ENCODE measurements at places on chromosomes 1 and 21.
A peak's percentile ranks its signal among the peaks of the same experiment; 100 is the strongest.

DNA sequence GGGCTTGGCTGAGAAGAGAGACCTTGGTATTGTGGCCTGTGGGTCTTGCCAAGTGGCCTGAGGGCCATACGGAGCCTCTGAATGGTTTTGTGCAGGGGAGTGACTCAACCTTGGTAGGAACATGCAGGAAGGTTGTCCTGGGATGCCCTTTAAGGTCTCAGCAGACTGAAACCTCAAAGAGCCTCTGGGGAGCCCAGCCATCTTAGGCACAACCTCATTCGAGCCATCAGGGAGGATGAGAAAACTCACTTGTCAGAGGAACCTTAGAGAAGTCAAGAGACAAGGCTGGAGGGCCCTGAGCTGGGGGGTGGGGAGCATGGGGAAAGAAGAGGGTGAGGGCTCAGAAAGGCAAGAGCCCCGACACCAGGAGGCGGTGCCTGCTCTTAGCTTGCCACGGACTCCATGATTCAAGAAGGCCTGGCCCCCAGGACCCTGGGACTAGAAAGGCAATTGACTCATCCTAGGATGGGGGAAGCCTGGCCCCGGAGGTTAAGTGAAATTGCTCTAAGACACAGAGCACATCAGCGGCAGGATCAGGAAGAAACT, 13.0 kb downstream of the IFI6 start:
- no peak for DNase-seq

- DNase-seq: no peak
These were observed 12.0 kb upstream of the TTLL10 start for GRCh38 chr1:1161683-1162079.

DNA sequence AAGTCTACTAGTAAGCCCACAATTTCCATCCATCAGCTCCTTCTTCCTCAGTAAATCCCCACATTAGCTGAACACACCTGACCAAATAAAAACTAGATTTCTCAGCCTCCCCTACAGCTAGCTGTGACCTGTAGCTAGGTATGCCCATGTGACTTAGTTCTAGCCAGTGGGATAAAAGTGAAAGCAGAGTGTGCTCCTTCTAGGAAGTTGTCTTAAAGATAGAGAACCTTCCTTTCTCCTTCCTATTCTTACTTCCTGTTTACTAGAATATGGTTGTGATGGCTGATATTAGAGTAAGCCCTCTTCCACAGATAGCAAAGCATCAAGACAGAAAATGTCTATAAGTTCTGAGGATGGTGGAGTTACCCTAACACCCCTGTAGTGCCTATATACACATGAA, 67.0 kb downstream of the PIK3R3 start:
- DNase-seq: no peak

DNA sequence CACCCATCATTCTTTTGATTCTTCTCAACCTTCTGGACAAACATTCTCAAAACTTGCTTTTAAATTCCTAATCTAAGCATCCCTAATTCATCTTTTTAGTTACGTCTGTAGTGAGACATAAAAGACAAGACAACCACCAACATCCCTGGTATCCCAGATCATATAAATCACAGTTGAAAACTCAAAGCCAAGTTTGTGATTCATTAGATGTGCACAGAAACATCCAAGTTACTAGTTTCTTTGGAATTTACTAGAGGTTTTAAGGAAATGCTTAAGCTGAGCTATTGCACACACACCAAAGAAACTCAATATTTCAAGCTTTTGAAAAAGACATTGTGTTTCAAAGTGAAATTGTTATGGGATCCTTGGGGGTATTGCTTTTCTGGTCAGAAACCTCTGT, 47.6 kb downstream of the ATP6V1G3 start:
- DNase-seq: no peak

DNA sequence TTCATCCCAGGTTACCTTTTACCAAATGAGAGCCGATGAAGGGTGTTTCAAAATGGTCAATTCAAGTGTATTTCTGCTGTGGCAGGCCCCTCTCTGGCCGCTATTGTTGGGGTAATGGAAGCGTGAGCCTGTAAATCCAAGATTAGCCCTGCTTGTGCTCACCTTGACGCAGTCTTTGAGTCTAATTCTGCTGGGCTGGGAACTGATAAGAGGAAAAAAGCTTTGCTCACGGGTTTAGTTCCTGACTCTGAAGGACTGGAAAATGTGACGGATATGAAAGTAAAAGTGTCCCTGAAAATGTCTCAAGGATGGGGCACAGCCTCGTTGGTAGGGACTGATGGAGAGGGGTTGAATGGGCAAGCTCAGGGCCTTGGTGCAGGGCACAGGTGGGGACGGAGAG, 125.9 kb upstream of the GALNT2 start:
- no peak for DNase-seq

GRCh38 chr1:111489604-111490003, 13.8 kb downstream of the ADORA3 start:
- DNase-seq: no peak

- DNase-seq: no peak
These were observed 66.8 kb downstream of the EPB41 start for GRCh38 chr1:28981210-28981609.

- DNase-seq: no peak
These were observed 509.4 kb downstream of the SMYD3 start for GRCh38 chr1:245997471-245998258.

GRCh38 chr1:156295391-156295947, at the start of gene GLMP:
GLMP (minus strand) TSS chr1:156295679; CDS start chr1:156295645, 34 bp downstream.
- DNase-seq: peak; percentile 64

- no peak for DNase-seq
These were observed 6.9 kb upstream of the SLC35F3 start for GRCh38 chr1:233897325-233898162.

DNA sequence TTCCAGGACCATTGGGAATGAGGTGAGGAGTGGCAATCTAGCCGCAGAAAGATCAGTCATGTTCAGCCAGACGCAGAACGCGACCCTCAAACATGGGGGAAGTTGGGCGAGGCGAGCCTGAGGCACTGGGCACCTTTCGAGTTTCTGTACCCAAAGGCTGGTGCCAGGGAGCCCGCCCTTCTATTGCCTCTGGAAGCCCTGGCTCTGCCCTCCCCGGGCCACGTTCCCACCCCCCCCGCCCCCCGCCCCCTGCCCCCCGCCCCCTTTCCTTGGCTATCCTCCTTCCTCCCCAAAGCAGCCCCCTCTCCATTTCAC, 2.2 kb upstream of the ZBTB7B start:
- DNase-seq: peak; percentile 71

DNA sequence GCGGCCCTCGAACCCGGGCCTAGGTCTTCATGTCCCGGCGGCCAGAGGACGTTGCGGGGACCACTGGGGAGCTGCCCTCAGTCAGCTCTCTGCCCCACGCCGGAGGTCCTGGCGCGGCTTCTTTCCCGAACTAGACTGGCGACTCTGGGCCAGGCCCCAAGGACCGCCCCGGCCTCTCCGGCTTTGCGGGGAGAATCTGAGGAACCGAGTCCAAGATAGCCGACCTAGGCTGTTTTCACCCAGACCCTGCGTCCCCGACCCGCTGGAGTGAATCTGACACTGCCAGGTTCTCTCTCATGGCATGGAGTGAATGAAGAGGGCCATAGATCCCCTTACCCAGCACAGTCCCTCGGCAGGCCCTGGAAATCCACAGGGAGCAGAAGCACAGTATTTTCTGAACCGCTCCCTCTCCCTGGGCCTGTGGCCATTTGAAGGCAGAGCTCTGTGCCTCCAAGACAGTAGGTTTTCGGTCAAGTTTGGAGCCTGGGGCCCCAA, 9.9 kb upstream of the BARHL2 start:
- no peak for DNase-seq

DNA sequence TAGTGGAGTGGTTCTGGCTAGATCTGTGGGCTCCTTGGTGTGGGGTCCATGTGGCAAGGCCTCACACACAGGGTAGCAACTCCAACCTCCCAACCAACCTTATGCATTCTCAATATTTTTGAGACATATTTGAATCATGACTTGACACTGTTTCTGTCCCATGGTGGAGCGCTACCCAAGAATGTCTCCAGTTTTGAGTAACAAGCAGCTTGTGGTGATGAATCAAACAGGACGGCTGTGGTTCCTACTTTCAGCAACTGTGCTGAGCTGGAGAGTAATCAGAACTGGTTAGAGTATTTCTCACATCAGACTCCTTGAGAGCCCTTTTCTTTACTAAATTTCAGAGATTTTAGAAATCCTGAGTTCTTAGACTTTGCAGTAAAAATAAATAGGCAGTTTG, 3.1 kb downstream of the LCE3D start:
- DNase-seq: no peak

DNA sequence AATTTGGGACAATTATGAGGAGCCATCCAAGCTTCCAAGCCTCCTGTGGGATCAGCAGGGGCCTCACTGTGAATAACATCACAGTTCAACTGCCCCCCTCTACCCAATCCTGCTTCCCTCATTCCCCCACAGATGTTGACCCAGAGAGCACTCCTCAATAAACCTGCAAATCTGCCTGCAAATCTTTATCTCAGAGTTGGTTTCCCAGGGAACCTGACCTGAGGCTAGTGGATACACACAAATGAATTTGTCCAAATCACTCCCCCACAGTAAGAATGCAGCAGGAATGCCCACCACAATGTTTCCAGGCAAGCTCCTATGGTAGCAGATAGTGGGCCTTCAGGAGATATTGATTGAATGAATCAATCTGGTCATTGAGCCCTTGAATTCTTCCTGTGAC, 56.4 kb upstream of the HIVEP3 start:
- DNase-seq: no peak

DNA sequence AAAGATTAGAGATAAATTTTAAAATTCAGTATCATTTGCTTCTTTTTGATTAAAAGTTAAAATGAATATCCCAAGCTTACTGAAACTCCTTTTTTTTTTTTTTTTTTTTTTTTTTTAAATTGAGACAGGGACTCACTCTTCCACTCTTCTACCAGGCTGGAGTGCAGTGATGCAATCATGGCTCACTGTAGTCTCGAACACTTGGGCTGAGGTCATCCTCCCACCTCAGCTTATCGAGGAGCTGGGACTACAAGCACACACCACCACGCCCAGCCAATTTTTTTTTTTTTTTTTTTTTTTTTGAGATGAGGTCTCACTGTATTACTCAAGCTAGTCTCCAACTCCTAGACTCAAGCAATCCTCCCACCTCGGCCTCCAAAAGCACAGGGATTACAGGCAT, 92.1 kb upstream of the RGS18 start:
- no peak for DNase-seq

GRCh38 chr1:25758466-25759070, 41.4 kb upstream of the SELENON start:
- no peak for DNase-seq

DNA sequence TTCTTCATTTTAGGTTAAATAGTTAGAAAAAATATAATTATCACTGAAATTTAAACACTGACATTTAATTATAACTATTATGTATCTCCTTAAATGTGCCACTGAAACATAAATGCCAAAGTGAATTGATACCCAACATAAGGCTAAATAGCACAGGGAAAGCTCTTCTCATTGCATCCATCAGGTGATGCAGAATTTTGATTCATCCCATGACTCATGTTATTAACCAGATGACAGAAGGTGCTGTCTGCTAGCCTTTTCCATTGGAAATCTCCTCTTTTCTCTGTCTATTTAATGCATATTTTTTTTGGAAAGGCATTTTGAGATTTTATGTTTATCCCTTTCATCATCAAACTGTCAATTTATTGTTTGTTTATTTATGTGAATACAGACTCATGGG, 136.8 kb downstream of the KCNK2 start:
- DNase-seq: no peak

DNA sequence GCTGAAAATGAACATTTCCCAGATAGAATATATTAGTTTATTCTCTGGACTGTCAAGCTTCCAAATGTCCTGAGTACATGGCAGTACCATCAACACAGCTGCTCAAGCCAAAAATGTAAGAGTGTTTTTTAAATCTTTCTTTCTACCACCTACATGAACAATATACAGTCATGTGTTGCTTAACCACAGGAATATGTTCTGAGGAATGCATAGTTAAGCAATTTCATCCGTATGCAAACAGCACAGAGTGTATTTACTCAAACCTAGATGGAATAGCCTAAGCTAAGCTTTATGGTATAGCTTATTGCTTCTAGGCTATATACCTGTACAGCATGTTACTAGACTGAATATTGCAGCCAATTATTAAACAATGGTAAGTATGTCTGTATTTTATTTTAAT, 561.9 kb upstream of the ADGRL4 start:
- DNase-seq: no peak

- DNase-seq: no peak
These were observed 36.6 kb downstream of the KIAA0040 start for GRCh38 chr1:175155936-175156335.

- no peak for DNase-seq
These were observed 145.3 kb downstream of the PSMG1 start for GRCh38 chr21:39037807-39038405.

- DNase-seq: no peak
These were observed 92.8 kb upstream of the CDC42BPA start for GRCh38 chr1:227411066-227411465.

GRCh38 chr1:180505732-180506335, 3.5 kb upstream of the ACBD6 start:
- DNase-seq: no peak

GRCh38 chr21:31305888-31306287, 38.2 kb downstream of the TIAM1 start:
- no peak for DNase-seq

DNA sequence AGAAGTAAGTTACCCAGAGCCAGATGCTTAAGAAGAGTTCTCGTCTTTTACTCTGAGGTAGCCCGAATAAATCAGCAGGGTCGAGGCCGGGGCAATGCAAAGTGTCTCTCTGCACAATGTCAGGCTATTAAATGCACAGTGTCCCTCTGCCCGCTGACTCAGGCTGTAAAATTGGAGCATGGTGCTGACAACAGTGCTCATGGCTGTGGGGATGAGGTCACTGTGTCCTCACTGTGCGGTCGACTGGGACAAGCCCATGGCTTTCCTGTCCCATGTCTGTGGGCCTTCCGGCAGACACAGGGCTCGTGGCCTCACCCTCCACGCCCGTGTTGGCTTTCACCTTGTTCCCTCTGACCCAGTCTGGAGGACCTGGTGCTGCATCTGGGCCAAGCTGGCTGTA, 14.6 kb upstream of the SLC2A1 start:
- no peak for DNase-seq

GRCh38 chr1:23263380-23263887, 46.1 kb upstream of the HTR1D start:
- DNase-seq: no peak

DNA sequence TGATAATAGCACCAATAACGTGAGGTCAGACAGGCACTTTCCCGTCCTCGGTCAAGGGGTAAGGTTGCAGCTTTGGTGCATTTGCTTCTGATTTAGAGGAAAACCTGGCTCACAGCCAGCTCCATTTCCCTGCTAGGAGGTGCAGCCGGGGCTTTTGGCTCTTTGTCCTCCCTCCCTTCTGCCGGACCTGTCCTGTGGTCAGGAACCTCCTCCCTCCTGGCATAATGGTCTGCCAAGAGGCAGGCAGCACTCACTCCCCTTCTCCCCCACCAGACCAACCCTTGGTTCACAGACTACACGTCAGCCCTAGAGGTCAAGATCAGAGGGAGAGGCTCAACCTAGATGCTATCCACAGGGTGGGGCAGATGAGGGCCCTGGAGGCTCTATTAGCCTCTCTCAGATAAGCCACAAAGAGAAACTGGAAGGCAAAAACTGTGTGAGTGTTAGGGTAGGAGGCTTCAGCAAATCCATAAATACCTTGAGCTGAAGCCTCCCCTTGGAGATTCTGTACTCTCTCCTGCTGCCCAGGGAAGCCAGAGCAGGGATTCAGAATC, 64.8 kb downstream of the PLXNA2 start:
- DNase-seq: no peak

GRCh38 chr1:244325056-244325758, 126.5 kb downstream of the ADSS2 start:
- DNase-seq: no peak

Data from hypothalamus (tissue), 51 donors.